ENCODE measurements at places on chromosomes 4 and X. TPM values are rescaled to one million over a fixed set of nuclear protein-coding genes. Genes with fewer than 3 reads are reported as not detected.

SOD3 gene
- 32.6 TPM for total RNA-seq

SSX7 gene
- not detected for total RNA-seq

NAP1L5 gene
- 6.8 TPM for total RNA-seq

SNCA gene
- not detected for total RNA-seq

SPACA5 gene
- not detected for total RNA-seq

IL3RA gene
- total RNA-seq = 1.6 TPM

ZXDA gene
- 2.3 TPM for total RNA-seq

CCDC120 gene
- 1.1 TPM for total RNA-seq

CHRDL1 gene
- 7.8 TPM for total RNA-seq

UCP1 gene
- not detected for total RNA-seq

FGD1 gene
- total RNA-seq = 6.5 TPM

ASB12 gene
- not detected for total RNA-seq

PPP1R2C gene
- not detected for total RNA-seq

SLC6A8 gene
- 48.6 TPM for total RNA-seq

LINC00632 gene
- total RNA-seq = 44.0 TPM

TMPRSS11F gene
- not detected for total RNA-seq

DRP2 gene
- 0.49 TPM for total RNA-seq

TRMT2B gene
- total RNA-seq = 8.7 TPM

NIPAL1 gene
- 1.6 TPM for total RNA-seq

ARMCX2 gene
- total RNA-seq = 91.0 TPM

TLR6 gene
- total RNA-seq = 0.54 TPM

TXK gene
- total RNA-seq = not detected

GAGE12F gene
- not detected for total RNA-seq

SPANXC gene
- not detected for total RNA-seq

CCKAR gene
- not detected for total RNA-seq

ANXA3 gene
- total RNA-seq = 20.6 TPM

NEUROG2 gene
- total RNA-seq = not detected

MAGEA8 gene
- not detected for total RNA-seq

DGKK gene
- not detected for total RNA-seq

ADH1B gene
- total RNA-seq = 31.3 TPM

PDZD4 gene
- total RNA-seq = 1.1 TPM

TEX13C gene
- not detected for total RNA-seq

MAOB gene
- not detected for total RNA-seq

CLDN22 gene
- not detected for total RNA-seq

EFHC2 gene
- 0.16 TPM for total RNA-seq

GSX2 gene
- not detected for total RNA-seq

SSX4B gene
- not detected for total RNA-seq

Measured in cardiac atrium fibroblast (primary cell).